Stimulated activated effector memory CD8-positive, alpha-beta T cell treated with anti-CD3 and anti-CD28 coated beads, Interleukin-12 subunit alpha, Interleukin-12 subunit beta, amount 100 ng/mL, for 72 hours (primary cell): ENCODE measurements at places on chromosomes 7 and 10.

DNA sequence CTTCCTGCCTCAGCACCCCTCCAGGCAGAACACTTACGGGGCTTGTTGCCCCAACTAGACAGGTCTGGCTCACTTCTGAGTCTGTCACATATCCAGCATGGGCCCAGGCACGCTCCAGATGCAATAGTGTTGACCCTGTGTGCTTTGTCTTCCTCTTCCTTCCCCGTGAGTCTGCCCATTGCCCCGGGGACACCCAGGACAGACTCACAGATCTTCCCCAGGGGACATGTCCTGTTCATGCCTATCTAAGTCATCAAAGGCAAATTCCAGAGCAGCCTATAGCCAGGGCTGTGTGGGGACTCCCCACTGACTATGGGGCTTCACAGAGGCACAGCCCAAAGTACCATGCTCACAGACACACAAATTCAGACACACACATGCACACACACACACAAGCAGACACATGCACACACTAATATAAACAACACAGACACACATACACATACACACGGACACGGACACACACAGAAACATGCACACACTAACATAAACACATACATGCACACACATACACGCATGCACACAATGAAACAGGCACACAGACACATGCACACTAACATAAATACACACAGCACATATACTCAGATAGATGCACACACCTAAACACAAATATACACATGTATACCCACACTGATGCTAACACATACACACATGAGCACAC is 175.8 kb downstream of the KCNMA1 start:
- no peak for DNase-seq

DNA sequence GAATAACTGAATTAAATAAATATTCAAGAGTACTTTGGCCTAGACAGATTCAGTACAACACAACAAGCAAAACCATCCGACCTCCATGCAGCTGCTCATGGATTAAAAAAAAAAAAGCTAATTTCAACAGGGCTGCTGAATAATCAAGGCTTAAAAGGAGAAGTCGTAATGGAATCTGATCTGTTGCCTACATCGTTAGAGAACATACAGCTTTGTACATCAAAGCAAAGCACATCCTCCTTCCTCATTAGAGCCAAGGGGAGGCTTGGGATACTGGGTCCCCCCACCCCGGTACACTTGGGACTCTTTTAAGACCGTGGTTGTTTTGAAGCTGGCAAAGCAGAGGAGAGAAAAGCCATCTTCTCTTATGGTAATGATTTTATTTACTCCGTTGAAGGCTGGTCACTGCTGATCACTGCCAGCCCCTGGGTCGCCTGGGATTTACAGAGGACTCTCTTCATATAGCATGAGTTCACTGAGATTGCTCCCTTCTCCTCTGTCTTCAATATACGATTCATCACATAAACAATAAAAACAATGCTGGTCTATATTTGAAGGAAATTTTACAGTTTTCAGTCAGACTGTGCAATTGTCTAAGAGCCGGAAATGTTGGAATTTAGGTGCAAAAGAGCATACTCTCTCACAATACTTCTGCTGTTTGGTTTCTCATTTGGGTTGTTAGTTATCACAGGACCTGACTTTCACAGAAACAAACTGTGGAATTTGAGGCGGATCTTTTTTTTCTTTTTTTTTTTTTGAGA is 148.8 kb downstream of the FAM107B start:
- no peak for DNase-seq

GRCh38 chr10:61937631-61938351 is 36.3 kb downstream of the ARID5B start:
- no peak for DNase-seq

- DNase-seq = no peak
These were observed 1.4 kb upstream of the PKD1L1 start for GRCh38 chr7:47949703-47950102.

- no peak for DNase-seq
These were observed 912.6 kb downstream of the GATA3 start for GRCh38 chr10:8967061-8967460.

DNA sequence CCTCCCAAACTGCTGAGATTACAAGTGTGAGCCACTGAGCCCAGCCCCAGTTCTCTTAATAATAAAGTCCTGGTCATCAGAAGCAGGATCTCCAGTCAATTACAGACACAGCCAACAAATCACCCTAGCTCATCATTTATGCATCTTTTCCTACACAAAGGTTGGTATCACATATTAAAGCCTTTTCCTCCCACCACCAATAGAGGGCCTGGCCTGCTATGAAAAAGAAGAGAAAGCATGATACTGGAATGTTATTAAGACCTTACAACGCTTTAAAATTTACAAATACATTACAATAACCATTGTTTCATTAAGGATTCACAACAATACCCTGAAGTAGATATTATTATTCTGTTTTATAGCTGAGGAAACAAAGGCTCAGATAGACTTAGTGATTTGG is 25.9 kb downstream of the VAX1 start:
- DNase-seq = no peak

DNA sequence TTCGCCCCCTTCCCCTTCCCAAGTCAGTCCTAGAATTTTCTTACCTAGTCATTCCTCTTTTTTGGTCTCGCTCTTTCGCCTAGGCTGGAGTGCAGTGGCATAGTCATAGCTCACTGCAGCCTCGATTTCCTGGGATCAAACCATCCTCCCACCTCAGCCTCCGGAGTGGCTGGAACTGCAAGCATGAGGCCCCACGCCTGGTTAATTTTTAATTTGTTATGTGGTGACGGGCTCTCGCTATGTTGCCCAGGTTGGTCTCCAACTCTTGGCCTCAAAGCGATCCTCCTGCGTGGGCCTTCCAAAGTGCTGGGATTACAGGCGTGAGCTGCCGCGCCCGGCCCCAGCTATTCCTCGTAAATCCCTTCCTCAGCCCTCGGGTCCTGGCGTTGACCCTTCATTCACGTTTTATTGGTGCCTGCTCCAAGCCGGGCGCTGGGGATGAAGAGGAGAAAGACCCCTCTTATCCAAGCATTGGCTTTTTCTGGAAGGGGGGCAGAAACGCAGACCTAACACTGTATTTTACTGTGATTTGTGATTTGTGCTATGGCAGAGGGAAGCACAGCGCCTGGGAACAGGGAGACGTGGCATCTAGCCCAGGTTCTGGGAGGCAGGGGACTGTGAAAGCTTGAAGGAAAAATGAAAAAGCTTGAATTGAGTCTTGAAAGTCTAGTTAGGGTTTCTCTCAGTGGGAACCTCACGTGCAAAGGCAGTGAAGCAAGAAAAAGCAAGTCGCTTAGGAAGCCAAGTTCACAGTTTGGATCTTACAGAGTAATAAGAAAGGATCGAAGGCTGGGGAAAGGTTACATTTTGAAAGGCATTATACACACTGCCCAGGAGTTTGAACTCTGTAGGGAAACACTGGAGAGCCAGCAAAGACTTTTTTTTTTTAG is 516 bp downstream of the ZNHIT1 start:
- no peak for DNase-seq

DNA sequence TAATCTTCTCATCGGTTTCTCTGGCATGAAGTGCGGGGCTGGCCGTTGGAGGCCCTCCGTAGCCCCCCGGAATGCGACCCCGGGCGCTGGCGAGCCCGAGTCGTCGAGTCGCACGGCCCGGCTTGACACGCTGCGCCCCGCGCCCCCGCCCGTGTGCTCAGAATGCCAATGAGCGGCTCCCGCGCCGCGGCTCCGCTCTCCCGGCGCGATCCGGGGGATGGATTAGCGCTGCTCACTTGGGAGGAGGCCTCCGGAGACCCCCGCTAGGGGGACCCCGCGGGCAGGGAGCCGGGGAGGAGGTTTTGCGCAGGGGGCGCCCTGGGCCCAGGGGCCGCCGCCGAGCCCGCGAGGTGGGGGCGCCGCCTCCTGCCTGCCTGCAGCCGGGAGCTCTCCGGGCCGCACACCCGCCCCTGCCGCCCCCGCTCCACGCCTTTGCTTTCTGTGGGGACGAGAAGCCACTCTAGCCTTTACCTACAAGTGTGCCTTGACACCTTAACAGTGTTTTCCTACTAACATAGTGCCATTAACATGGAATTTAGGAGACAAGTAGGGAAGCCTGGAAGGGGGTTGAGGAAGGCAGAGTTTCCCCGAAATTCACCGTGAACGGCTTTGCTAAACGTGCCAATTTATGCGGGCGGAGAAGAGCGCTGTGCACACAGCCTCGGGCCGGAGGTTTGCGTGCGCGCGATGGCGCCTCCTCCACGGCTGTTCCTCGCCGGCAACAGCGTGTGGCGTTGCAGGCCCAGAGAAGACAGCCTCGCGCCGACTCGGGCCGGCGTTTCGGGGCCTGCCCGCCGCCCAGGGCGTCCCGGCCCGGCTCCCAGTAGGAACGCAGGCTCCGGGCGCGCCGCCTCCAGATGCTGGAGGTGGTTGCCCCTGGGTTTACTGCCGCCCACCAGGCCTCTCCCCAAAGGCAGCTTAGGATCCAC is 7.1 kb downstream of the SHH start:
- peak; percentile 72 for DNase-seq

DNA sequence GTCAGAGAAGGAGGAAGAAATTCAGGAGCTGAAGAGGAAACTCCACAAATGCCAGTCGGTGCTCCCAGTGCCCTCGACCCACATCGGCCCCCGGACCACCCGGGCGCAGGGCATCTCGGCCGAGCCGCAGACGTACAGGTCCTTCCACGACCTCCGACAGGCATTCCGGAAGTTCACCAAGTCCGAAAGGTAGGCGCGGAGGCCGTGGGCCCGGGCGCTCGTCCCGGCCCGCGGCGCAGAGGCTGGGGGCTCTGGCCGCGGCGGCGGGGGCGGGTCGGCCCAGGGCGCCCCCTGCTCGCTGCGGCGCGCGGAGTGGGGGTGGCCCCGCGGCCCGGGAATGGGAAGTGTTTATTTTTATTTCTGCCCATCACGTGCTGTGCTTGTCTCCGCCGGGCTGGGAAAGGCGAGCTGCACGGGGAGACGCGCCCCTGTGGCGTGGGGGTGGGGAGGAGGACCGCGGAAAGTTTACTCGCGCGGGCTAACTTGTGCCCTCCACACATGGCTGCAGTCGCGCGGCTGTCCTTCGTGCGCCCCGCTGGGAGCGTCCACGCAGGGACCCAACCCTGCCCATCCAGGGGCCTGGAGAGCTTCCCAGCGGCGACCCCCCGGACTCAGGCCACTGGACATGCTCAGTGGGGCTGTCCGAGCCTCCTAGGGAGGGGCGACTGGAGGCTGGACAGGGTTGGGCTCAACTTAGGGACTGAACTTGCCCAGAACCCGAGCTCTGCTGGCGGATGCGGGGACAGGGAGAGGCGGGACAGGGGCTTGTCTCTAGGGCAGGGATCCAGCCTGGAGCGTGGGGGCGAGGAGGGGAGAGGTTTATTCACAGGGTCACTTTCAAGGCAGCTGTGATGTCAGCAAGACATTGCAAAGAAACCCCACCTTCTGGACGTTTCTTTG is 82.6 kb upstream of the PRKG1 start:
- no peak for DNase-seq

- DNase-seq = no peak
These were observed 151.6 kb downstream of the KIAA1217 start for GRCh38 chr10:24360282-24361127.

- no peak for DNase-seq
These were observed 18.6 kb downstream of the INA start for GRCh38 chr10:103295374-103296015.

- DNase-seq = no peak
These were observed 167.0 kb upstream of the TCERG1L start for GRCh38 chr10:131478377-131478989.

GRCh38 chr10:102982296-102982695 is 64.2 kb downstream of the CNNM2 start:
- DNase-seq = no peak

DNA sequence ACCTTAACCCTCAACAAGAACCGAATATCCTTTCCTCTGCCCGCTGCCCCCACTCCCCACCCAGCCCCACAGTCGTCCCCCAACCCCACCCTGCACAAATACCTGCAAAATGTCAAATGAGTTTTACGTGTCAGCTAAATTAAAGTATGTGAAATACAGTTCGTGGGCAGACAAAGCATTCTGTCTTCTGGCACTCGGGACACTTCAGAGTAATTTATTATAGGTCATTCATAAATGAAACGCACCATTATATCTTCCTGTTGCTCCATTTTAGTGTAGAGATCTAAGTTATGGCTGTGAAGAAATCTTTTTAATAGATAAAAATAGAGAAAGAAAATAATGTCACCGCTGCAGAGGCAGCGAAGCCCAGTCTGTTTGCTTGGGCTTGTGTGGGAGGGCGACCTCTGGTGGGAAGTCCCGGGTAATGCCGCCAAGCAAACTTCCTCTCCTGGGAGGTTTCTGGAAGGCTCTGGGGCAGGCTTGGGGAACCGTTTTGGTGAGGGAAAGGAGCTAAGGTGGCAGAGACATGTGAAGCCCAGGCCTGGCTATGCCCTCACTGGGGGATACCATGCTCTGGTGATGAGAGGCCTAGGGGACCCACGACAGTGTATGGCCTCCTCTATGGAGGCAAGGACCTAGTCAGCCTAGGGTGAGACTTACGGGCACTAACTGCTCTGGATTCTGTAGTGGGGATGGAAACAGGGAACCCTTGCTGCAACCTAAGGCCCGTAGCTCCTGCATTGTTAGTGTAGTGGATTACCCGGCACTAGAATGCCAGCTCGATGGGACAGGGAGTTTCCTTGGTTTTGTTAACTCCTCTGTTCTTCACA is 604.9 kb downstream of the LRMDA start:
- DNase-seq = peak; percentile 55

- no peak for DNase-seq
These were observed 591.8 kb downstream of the SUGCT start for GRCh38 chr7:40726559-40726958.

- DNase-seq = no peak
These were observed 40.0 kb downstream of the VOPP1 start for GRCh38 chr7:55532150-55532917.
